ENCODE measurements at places on chromosomes 1 and 21.

GRCh38 chr1:18111605-18112297, 4.2 kb downstream of the IGSF21 start:
- DNase-seq = no peak

- DNase-seq = no peak
These were observed 179.5 kb upstream of the ARHGEF16 start for GRCh38 chr1:3274972-3275371.

- no peak for DNase-seq
These were observed 18.1 kb upstream of the TMEM9 start for GRCh38 chr1:201172326-201172725.

- DNase-seq = no peak
These were observed 308.0 kb downstream of the HMCN1 start for GRCh38 chr1:186042230-186042629.

- no peak for DNase-seq
These were observed 123.1 kb upstream of the KCNJ6 start for GRCh38 chr21:38039369-38039768.

GRCh38 chr1:31507676-31508530, 68.4 kb upstream of the TINAGL1 start:
- no peak for DNase-seq

- DNase-seq = no peak
These were observed 58.3 kb downstream of the MACF1 start for GRCh38 chr1:39262802-39263201.

DNA sequence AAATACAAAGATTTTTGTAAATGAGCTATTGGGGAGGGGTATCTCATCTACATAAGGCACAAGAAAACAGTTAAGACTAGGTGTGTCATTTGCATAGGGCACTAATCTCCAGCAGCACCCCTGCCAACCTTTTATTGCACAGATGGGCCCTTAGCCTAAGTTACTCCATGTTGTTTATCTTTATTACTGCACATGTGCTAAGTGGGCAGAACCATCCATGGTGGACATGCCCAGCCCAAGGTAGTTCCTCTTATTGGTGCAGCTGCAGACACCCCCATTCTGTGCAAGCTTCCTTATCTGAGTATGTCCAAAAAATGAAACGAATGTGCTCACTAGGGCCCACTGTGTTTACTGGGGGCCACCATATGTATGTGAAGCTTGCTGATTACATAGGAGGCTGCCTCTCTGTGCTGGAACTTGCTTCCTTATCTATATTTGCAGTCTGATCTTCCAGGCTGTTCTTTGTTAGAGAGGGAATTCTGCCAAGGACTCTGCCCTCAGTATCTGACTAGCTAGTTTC, 77.3 kb upstream of the NEK7 start:
- DNase-seq = no peak

- no peak for DNase-seq
These were observed 31.1 kb downstream of the HUNK start for GRCh38 chr21:31903896-31904295.

DNA sequence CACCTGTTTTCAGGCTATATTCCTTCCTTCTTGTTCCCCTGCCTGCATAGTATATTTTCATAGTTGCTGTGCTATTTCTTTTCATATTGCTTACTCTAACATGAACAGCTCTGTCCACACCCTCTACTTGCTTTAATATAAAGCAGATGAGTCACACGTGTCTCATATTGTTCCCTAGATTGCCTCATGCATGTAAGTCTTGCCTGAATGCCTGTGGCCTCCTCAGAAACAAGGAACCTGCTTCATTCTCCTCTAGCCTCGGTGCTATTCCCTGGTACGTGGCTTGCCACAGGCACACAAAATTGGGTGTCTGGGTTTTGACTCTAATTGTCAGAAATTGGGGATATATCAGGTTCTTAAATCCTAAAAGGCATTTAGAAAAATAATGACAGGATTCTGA, 16.5 kb upstream of the PKP1 start:
- no peak for DNase-seq

DNA sequence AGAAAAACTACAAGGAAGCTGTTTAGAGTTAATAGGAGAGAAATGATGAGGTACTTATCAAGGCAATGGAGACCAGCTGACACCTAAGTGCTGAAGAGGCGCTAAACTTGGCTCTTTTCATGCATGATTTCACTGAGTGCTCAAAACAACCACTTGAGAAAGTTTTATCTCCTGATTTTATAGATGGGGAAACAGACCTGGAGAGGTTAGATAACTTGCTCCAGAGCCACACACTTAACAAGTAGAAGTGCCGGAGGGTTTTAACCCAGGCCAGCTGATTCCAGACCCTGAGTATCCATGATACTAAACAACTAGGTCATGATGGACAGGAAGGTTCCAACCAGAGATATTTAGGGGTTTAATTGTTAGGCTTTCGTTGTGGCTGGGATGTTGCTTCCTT, 25.9 kb downstream of the UBE2U start:
- no peak for DNase-seq

- DNase-seq = no peak
These were observed 115.7 kb downstream of the RGL1 start for GRCh38 chr1:183920651-183921050.

GRCh38 chr1:12658531-12659453, 14.9 kb downstream of the AADACL4 start:
- DNase-seq = peak; percentile 77

DNA sequence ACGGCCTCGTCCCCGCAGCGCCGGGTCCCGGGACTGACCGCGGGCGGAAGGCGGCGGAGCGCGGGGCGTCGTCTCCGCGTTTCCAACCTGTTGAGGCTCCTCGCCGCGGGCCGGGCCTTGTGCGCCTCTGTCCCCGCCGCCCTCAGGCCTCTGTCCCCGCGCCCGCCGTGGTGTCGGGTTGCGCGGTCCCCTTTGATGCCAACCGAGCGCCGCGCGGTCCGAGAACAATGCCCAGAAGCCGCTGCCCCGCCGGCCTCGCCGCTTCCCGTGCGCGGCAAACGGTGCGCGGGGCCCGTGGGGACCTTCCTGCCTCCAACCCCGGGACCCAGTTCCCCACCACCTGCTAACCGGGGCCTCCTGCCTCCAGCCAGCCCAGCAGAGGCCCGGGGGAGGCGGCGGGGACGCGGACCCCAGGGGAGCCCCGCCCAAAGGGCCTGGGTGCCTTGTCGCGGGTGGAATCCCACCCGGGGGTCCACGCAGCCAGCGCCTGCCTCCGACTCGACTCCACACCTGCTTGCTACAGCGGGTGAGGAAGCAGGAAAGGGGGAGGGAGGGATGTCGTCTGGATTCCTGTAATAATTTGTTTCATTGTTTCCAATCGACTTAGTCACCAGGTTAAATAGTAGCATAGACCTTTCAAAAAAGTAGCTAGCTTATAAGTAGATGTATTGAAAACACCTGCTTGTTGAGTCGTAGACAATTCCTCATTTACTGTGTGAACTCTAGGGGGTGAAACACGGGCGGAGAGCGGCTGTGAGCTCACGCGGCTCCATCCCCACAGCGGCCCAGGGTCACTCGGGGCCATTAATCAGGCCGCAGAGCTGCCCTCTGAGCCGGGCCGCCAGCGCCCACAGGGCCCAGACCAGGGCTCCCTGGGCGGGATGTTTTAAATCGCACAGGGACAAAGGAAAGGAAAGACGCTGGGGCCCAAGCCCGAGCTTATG, 1.1 kb downstream of the COL18A1 start:
- no peak for DNase-seq

GRCh38 chr1:115134850-115135480, 45.7 kb upstream of the TSPAN2 start:
- no peak for DNase-seq

- no peak for DNase-seq
These were observed 269.4 kb downstream of the RWDD3 start for GRCh38 chr1:95503278-95504030.

DNA sequence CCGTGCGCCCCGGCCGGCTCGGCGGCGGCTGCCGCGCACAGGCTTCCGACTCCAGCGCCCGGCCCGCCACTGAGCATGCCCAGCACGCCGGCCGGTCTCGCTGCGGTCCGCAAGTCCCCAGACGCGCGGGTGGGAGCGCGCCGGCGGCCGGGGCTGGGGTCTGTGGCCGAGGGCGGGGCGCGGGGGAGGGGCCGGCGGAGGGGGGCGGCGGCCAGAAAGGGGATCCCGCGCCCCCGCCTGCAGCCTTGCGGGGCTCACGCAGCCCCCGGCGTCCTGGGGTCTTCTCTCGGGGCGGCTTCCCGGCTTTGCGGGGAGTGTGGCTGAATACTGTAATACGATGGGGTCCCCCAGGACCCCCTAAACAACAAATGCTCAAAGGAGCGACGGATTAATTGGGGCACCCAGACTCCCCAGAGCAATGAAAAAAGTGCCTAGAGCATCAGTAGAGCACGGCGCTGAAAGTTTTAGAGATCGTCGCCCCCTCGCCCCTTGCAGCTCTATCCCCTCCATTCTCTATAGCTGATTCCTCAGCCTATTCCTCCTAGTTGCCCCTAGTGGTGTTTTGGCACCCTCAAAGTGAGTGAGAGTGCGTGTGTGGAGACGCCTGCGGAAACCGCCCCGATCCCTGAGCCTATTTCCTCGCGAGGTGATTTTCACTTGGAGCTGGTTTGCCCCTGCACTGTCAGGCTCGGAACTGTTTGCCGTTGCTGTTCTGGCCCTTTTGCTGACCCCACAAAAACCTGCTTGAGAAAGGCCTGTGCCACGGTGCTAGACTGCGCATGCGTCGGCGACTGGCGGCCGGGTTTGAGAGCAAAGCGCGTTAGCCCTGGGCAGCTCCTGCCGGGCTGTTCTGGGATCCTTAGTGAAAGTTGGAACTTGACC, at the start of gene VAV3:
Gene VAV3 (minus strand): TSS at position 71 of the 882 bp plus-strand sequence. CDS start 311 bp downstream, outside the sequence.
- DNase-seq = peak; percentile 66

DNA sequence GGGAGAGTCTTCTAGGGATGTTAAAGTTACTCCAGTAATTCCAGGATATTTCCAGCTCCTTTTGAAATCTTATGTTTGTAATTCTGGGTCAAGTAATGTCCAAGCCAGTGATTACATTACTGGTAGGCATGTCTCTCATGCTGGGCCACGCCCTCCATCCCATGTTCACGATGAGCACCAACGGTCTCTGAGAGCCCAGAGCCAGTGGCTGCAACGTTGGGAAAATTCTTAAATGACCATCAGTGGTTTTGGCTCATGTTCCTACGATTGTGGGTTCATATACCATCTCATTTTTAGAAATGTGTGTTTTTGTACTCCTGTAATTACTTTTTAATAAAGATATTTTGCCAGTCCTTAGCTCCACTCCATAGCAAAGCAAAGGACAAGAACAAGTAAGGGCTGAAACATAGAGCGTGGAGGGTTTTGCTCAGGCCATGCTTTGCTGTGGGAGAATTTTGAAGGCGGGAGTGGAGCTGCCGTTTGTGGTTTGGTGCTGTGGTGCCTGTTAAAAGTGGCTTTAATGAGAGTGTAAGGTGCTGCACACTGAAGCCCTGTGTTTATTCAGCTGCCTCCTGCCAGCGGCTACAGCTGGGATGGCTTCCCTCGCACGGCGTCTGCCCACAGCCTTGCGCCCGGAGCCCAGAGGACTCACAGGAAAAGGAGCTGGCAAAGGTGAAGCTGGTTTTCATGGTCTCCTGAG, 28.9 kb downstream of the VANGL1 start:
- no peak for DNase-seq

DNA sequence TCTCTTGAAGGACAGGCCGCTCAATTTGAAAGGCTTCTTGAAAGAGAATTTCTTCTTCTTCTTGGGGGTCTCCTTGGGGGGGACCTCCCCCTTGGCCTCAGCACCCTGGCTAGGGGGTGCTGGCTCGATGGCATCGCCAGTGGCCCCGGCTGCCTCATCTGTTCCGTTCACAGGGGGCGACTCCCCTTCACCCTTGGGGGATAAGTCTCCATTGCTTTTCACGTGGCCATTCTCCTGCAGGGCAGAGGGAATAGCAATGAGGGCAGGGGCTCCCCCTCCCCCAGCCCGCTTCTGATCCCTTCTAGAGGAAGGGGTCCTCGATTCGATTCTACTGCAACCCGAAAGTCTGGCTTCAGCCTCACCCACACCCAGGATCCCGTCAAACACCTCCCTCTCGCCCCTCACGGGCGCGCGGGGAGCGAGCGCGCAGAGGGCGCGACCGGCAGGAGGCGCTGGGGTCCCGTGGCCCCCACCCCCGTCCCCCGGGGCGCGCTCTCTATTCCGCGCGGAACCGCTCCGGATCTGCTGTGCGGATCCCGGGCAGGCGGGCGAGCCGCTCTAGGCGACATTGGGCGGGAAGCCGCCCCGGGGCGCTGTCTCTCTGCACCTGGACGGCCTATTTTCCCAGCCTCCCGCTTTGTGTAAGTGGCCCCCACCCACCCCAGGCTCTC, 1.0 kb downstream of the MARCKSL1 start:
- peak; percentile 56 for DNase-seq

DNA sequence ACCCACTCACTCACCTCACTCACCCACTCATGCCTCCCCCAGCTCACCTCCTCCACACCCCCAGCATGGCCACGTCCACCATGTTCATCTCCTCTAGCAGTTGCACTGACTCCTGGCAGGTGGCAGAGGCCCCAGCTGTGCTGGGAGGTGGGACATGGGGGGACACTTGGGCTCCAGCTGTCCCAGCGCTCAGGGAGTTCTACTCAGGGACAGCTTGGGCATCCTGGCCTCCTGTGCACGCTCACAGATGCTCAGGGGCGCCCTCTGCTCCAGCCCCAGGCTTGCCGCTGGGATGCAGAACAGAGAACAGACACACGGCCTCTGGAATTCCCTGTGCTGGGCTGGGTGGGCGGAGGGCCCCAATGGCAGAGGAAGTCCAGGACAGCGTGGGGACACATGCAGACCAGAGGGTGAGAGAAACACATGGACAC, 5.2 kb downstream of the KRTAP10-8 start:
- DNase-seq = no peak
